Stimulated activated CD4-positive, alpha-beta T cell treated with anti-CD3 and anti-CD28 coated beads, Interleukin-1b, Interleukin-23, amount 100 ng/mL, for 1 hour (primary cell): ENCODE measurements at places on chromosomes 11 and 22.

DNA sequence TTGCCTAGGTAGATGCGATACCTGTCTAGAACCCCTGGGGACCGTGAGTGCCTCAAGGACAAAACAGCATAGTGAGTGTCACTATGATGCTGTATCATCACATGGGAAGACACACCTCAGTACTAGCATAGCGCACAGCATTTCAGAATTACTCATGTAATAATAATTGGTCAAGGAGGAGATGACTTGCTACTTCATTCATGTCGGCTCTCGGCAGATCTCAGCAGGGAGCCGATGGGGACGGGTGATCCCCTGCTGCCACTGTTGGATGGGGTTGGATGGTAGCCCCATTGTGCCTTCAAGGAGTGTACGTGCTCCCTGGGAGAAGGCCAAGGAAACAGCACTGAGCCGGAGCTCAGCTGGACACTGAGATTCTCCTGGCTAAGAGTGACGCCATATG, 186.9 kb downstream of the EFCAB6 start:
- DNase-seq, result no peak

GRCh38 chr22:34765115-34765514, 300.8 kb upstream of the ISX start:
- DNase-seq, result no peak

DNA sequence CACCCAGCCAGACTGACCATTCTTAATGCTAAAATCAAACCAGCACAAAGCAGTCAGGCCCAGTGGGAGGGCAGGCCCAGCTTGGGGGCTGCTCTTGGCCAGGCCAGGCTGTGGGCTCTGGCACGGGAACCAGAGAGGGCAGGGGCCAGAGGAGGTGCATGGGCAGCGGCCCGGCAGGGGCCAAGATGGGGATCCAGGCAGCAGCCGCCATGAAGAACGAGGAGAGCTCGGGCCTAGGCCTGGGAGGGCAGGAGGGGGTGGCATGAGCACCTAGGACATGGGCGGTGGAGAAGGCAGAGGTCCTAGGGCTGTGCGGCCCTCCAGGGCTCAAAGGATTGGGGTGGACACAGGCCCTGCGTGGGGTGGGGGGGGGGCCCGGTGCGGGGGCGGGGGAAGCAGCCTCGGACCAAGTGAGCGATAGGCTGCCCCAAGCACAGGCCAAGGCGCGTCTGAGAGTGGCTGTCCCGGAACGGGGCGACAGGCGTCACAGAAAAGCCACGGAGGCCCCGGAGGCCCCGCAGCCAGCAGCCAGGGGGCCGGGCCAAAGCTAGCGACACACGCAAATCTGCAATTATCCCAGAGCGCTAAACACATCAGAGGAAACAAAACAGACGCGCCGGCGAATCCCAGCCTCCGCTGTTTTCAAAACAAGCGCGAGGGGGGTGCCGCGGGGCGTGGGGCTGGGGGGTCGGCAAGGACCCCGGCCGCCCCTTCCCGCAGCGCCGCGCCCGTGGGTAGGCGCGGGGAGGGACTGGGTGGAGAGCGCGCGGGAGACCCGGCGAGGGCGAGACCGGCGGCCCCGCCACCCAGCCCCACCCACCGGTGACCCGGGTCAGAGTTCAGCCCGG, 8.3 kb downstream of the PLXNB2 start:
- no peak for DNase-seq

GRCh38 chr11:12690663-12691062, 16.4 kb downstream of the TEAD1 start:
- DNase-seq, result no peak

GRCh38 chr22:50199251-50199721, 1.5 kb upstream of the SELENOO start:
- DNase-seq, result no peak

DNA sequence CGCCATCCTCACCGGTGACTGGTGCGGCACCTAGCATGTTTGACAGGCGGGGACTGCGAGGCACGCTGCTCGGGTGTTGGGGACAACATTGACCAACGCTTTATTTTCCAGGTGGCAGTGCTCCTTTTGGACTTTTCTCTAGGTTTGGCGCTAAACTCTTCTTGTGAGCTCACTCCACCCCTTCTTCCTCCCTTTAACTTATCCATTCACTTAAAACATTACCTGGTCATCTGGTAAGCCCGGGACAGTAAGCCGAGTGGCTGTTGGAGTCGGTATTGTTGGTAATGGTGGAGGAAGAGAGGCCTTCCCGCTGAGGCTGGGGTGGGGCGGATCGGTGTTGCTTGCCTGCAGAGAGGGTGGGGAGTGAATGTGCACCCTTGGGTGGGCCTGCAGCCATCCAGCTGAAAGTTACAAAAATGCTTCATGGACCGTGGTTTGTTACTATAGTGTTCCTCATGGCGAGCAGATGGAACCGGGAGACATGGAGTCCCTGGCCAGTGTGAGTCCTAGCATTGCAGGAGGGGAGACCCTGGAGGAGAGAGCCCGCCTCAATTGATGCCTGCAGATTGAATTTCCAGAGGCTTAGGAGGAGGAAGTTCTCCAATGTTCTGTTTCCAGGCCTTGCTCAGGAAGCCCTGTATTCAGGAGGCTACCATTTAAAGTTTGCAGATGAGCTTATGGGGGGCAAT, 1.1 kb downstream of the NEAT1 start:
- no peak for DNase-seq

GRCh38 chr22:16969508-16970327, 38.3 kb downstream of the GAB4 start:
- no peak for DNase-seq

- no peak for DNase-seq
Observed at GRCh38 chr22:42680648-42681047, 31.5 kb upstream of the CYB5R3 start.

- no peak for DNase-seq
Observed at GRCh38 chr11:123973816-123974215, 3.8 kb downstream of the OR10S1 start.

- DNase-seq, result no peak
Observed at GRCh38 chr11:1299621-1300020, 9.8 kb downstream of the TOLLIP start.

DNA sequence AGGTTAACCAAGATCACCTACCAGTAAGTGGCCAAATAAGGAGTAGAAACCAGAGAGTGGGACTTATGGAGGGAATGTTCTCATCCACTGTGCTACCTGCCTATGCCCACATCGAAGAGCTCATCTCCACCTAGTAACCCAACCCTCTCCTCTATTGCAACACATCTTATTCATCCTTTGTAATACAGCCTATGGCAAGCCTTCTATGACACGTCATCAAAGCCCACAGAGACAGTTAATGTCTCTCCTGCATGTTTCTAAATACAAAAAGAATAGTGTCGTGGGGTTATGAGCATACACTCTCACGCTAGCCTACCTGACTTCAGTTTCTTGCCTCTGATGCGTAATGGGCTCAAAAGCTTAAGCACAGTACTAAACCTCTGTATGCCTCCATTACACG, 1158.1 kb upstream of the TENM4 start:
- DNase-seq, result no peak

- no peak for DNase-seq
Observed at GRCh38 chr11:117849781-117850414, 25.4 kb upstream of the FXYD2 start.

GRCh38 chr11:12469451-12469850, 92.1 kb downstream of the PARVA start:
- DNase-seq, result no peak

GRCh38 chr22:46674906-46675305, 54.7 kb downstream of the GRAMD4 start:
- DNase-seq, result no peak

- DNase-seq, result no peak
Observed at GRCh38 chr11:131242476-131243000, 127.9 kb upstream of the NTM start.

- DNase-seq, result no peak
Observed at GRCh38 chr11:11439591-11439990, 86.5 kb upstream of the CSNK2A3 start.

GRCh38 chr11:68709062-68709461, 24.7 kb downstream of the GAL start:
- DNase-seq, result no peak

GRCh38 chr11:33379947-33380346, 122.8 kb downstream of the HIPK3 start:
- no peak for DNase-seq

DNA sequence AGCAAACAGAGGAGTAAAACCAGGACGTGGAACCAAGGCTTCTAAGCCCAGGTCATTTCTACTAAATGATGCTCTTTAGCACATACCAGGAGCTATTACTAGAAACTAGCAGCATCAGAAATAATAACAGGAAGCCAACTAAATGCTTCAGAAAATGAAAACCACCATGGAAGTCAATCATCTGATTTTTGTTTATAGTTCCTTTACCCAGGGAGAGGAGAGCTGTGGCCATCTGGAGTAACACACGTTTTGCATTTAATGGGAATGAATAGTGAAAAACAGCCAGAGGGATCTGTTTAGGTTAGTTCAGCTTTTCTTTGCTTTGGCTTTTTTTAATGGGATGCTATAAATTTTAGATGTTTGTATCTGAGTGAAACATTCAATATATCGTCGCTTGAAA, 250.7 kb upstream of the ARHGAP20 start:
- DNase-seq, result no peak

GRCh38 chr11:58622344-58622743, at the start of gene CNTF:
TSS of gene CNTF (plus strand) at chr11:58622665. CDS start at chr11:58622753, 88 bp downstream.
- DNase-seq, result no peak

- no peak for DNase-seq
Observed at GRCh38 chr11:93032580-93032979, 63.1 kb downstream of the MTNR1B start.

DNA sequence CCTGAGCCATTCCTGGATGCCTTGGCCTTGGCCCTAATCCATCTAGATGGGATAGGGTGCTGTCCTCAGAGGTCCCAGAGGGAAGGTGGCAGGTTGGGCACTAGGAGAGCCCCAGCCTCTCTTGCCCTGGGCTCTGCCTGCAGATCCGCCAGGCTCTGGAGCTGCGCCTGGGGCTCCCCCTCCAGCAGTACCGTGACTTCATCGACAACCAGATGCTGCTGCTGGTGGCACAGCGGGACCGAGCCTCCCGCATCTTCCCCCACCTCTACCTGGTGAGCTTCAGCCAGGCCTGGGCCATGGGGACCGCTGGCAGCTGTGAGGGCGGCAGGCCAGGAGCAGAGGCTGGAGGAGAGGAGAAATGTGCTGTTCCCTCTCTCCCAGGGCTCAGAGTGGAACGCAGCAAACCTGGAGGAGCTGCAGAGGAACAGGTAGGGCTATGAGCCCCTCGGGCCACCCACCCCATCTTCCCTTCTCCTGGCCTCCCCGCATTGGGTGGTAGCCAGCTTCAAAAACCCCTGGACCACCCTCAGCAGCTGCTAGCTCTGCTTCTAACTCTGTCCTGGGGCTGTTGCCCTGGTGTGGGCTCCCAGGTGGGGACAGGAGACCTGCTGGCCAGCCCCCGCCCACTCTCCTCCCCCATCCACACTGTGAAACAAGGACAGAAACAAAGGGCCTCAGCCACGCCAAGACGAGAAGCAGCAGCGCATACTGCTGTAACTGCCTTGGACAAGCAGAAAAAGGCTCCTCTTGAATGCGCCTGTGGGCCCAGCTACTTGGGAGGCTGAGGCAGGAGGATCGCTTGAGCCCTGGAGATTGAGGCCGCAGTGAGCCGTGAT, 4.9 kb downstream of the SSH3 start:
- no peak for DNase-seq

DNA sequence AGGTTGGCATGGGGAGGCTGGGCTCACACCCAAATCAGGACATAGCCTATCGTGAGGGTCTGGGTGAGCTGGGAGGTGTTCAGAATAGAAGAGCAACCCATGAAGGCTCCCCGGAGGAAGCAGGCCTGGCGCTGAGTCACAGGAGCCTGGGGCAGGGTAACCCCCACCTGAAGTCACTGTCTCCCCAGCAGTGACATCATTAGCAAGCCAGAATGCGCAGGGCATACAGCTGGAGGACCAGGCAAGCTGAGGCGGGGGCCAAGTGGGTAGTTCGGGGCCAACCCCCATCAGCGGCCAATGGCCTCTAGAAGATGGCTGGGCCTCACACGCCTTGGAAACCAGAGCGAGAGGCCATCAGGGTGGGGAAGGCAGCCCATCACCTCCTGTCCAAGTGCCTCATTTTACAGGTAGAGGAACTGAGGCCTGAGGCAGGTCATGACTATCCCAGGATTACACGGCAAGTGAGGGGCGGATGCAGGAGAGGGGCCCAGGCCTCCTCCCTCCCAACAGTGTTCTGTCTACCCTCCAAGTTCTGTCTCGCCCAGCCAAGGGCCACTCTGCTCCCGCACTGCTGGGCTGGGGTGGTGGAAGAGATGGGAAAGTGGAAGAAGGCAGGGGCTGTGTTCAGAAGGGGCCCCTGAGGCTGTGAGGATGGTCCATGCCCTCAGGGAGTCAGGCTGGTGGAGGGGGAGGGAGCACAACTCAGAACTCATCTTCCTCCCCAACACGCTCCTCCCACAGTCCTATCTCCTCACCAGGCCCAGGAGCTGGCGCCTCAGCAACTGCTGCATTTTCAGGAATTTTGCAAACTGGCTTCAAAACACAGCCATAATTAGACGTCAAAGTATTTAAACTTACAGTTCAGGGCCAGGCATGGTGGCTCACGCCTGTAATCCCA, 24.6 kb downstream of the RPL3 start:
- no peak for DNase-seq

DNA sequence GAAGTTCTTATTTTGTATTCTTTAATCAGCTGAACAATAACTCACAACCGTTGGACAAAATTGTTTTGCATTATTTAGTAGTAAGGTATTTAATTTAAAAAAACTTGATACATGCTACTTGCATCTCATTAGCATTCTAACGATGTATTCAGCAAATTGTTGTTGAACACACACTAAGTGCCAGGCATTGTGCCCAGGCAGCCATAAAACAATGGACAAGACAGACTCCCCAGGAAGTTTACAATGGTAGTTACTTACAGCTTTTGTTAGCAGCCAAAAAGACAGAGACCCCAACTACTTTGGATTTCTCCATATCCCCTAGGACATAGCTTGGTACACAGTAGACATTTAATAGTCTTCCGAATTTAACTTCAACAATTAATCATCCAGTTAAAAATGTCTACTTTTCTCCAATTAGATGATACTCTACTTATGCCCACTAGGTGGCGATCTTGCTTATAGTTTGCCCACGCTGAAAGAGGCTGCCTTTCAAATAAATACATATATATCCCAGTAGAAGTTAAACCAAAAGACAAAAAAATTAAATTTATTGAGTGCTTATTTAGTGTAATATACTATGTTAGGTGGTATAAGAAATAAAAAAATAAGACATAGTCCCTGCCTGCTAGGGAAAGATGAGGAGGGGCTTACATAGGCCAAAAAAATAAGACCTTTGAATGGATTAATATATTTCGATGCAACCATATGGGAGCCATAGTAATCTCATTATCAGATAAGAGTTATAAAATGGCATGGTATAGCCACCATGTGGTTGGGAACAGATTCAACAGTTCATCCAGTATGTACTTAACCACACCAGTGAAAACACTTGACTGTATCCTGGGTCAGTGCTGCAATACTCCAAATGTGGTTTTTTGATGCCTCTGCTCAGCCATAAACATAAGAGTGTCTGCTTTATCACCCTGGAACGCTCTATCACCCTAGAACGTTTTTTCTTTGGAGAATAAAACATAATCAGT, 2.0 kb upstream of the FJX1 start:
- DNase-seq, result no peak
